ENCODE measurements at places on chromosomes 12 and 14.

DNA sequence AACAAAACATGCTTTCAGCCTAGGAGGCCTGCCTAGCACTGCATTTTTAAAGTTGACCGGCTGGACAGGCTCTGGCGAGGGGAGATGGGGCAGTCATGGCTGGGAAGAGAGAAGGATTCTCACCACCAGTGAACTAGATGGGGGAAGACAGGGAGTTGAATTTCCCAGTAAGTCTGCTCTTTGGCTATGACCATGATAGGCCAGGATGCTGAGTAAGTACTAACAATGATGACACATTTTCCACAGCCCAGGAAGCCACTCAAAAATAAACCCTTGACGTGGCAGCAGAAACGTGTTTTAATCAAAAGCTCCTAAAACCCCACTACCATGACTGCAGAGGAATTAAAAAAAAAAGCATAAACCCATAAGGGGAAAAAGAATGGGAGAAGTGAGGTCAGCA is 19.0 kb downstream of the KCTD10 start:
- DNase-seq = no peak

GRCh38 chr12:92529944-92530343 is 172.8 kb upstream of the PLEKHG7 start:
- no peak for DNase-seq

- DNase-seq = no peak
These were observed 48.6 kb downstream of the SH2B3 start for GRCh38 chr12:111454311-111454710.

DNA sequence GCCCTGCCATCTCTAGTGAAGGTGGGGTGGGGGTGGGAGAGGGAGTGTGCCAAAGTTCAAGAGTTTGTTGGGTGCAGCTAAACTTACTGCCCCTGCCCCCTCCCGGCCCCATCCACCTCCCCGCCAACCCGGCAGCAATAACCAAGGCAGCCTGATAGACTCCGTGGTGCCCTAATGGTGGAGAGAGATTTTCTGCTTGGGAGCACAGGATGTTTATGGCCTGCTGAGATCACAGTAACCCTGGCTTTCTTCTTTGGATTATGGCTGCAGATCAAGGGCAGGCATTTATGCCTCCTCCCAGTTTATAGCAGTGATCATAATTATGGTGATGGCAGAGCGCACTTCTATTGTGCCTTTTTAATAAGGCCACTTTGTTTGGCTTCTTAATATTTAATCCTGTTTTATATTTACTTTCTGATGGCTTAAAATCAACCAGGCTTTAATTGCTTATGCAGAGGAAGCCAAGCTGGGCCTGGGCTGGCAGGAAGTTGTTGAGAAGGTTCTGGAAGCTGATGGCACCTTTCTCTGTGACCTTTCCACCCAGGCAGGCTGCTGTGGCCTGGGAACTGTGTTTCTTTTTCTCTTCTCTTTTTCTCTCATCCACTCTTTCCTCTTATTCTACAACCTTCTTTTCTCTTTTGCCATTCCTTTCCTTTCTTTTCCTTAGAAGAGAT is 256.8 kb upstream of the FKBP4 start:
- DNase-seq = no peak

DNA sequence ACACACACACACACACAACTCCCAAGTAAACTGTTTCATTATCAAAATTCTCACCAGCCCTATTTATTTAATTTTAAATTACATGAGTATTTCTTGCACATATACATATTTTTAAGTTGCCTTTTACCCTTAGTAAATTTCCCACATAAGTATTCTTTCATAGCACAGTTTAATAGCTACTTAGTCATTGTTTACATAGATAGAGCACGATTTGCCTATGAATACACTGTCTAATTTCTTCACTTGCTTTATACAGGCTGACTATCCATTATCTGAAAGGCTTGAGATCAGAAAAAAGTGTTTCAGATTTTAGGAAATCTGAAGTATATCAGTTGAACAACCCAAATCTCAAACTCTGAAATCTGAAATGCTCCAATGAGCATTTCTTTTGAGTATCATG is 30.9 kb downstream of the NIN start:
- no peak for DNase-seq

- no peak for DNase-seq
These were observed 8.5 kb upstream of the ERP27 start for GRCh38 chr12:14946861-14947260.

DNA sequence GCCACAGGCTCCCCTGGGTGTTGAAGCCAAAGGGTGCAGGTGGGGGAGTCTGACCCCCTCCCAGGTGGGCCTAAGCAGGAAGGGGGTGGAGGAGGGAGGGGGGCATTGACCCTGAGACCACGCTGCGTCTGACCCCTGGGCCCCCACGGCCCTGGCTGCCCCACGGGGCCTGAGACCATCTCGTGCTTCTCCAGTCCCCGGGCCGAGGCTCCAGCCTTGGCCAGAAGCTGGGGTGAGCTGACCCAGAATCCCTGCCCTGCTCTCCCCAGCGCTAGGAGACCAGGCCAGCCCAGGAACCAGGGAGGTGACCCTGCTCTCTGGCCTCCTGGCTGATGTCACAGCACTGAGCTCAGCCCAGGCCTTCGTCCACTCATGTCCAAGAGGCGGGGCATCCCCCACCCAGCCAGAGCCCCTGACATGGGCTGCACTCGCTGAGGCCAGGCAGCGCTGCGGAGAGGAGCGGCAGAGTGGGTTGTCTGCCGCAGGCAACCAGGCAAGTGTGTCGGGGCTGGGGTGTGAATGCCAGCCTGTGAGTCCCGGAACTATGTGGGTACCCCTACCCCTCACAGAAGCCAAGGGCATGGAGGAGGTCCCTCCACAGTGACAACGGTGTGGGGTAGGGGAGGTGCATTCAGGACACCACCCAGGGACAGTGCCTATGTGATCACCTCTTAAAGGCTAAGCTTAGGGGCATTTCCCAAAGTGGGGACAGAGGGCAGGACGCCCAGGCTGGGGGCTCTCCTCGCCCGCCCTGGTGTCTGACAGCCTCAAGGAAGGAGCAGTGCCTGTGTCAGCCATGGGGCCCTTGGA is 6.3 kb downstream of the TRMT61A start:
- DNase-seq = no peak

- no peak for DNase-seq
These were observed 16.1 kb downstream of the BTBD7 start for GRCh38 chr14:93316716-93317115.

GRCh38 chr12:106150555-106150954 is 11.8 kb upstream of the NUAK1 start:
- no peak for DNase-seq

GRCh38 chr12:45324391-45324790 is 108.5 kb downstream of the ANO6 start:
- DNase-seq = no peak

- DNase-seq = no peak
These were observed 18.2 kb upstream of the FIGNL2 start for GRCh38 chr12:51866762-51867161.

DNA sequence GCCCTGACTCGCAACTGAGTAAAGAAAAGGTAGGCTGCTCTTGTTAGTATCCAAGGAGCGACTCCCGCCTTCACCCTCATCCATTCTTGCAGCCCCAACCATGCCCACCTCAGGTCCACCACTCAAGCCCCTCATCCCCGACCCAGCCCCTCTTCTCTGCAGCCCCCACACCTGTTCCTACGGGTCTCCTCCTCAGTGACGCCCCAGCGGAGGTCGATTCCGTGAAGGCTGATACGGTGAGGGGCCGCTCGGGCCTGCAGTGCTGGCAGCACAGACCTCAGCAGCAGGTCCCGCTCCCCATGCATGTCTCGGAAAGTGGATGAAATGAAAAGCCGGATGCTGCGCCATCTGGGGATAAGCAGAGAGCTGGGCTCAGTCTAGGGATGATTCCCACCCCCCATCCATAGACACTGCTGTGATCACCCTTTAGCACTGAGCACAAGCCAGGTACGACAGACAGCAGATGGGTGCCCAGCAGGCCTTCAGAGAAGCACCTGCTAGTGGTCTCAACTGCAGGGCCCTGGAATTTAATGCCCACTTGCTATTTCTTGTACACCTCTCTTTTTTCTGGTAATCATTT is 26.9 kb downstream of the TEP1 start:
- no peak for DNase-seq

GRCh38 chr14:60164404-60164711 is 840 bp downstream of the DHRS7 start:
- no peak for DNase-seq

DNA sequence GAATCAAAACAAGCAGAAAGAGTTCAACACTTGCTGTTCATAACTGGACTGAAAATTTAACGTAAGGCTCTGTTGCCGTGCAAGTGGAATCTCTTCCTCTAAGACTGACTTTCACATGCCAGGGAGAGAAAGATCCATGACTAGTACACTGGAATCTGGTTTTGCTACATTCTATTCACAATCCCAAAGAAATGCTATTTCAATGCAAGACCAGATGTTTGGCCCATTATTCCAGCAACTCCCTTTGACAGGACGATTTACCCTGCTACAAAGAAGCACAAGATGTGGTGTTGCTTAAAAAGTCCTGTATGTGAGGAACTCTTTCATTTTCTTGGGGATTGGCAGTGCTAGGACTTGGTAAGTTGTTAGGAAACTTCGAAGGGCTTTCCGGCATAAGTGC is 17.4 kb downstream of the RFC5 start:
- DNase-seq = no peak

GRCh38 chr12:1703771-1704722 is 13.2 kb downstream of the ADIPOR2 start:
- no peak for DNase-seq

DNA sequence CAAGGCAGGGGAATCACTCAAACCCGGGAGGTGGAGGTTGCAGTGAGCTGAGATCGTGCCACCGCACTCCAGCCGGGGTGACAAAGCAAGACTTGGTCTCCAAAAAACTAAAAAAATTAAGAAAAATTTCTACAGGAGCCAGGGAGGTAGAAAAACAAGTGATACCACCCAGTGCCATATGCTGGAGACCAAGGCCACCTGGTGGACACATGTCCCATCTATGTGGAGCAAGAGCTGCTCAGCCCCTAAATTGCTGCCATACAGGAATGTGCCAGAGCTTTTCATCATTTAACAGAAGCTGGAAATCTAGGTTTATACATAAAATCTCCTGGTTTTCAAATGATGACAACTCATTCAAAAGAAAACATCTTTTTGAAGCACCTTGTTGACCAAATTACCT is 61.4 kb upstream of the ELK3 start:
- DNase-seq = no peak

GRCh38 chr12:62781136-62781880 is 153.6 kb downstream of the PPM1H start:
- DNase-seq = no peak
